Activated CD4-positive, alpha-beta T cell treated with anti-CD3 and anti-CD28 coated beads for 48 hours (primary cell): ENCODE measurements at places on chromosomes 4 and X.
A peak's percentile ranks its signal among the peaks of the same experiment; 100 is the strongest.

DNA sequence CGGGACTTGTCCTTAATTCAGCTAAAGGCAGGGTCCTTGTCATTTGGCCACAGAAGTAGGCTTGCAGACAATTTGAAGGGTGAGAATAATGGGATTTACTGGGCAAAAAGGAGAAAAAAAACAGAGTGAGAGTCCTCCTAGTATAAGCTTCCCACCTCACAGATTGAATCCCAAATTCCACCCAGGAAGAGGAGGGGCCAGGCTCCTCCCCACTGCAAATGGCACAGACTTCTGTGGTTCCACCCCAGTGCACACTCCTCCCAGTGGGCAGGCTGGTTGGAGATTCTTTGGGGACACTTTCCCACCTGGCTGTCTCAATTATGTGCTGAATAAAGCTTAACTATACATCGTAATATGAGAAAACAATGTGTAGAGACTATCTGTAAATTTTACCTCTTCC lies 31.6 kb downstream of the MEPE start:
- DNase-seq: no peak

DNA sequence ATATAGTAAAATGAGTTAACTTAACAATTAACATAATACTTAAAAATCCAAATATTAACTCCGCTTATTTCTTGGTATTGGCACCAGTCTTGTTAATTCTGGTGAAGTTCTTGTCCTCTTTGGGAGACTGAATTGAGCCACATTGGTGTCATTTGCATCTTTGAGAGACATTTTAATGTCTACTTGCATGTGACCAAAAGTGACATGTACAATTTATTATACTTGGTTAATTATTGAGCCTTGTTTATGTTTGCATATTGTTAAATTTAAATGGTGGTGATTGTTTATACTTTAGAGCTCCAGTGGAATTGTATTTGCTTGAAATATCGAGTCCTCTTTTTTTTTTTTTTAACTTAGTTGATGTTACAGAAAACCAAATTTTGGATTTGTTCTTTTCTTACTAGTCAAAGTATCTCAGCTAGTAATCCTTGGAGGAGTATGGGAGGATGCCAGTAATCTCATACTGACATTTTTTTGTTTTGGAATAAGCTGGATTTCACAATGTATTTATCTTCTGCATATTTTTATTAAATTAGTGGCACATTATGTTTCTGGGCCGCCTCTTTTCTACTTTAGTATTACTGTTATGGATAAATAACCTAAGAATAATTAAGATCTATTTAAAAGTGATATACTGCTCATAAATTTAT lies 3.9 kb downstream of the SPCS3 start:
- no peak for DNase-seq

GRCh38 chr4:81492606-81493230 lies 21.0 kb upstream of the RASGEF1B start:
- DNase-seq: no peak

GRCh38 chr4:93184053-93184452 lies 644.5 kb upstream of the ATOH1 start:
- no peak for DNase-seq

- DNase-seq: no peak
Measured at GRCh38 chrX:10387011-10387410, 230.2 kb downstream of the CLCN4 start.

- no peak for DNase-seq
Measured at GRCh38 chr4:169234137-169234855, 36.5 kb downstream of the SH3RF1 start.

DNA sequence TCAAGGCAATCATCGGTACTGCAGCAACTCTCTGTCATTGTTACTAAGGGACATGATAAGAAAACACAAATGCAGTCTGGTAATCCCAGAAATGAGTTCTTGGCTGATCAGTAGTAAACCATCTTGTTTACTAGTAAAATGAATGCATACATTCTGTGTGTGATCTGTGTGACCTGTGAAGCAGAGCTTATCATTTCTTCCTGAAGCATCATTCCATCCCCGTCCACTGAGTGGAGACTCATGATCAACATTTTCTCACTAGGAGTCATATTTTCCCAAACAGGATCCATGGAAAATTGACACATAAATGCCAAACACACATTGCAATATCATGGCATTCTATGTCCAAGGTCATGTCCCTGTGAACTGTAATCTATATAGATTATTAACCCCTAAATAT lies 226.1 kb downstream of the ANKRD50 start:
- DNase-seq: no peak

DNA sequence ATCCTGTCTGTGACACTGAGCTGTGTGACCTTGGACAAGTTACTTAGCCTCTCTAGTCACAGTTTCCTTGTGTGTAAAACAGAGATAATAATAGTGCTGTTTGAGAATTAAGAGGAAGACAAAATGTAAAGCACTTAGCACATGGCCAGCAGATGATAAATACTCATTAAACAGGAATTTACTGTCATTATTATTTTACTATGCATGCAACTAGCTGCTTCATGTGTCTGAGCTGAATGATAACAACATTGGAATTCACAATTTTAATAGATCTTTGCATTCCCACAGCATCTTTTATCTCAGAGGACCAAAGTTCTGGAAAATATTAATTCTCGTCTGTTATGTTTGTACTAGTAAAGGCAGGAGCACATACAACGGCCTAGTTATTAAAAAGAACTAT lies 79.2 kb upstream of the TET2 start:
- no peak for DNase-seq

DNA sequence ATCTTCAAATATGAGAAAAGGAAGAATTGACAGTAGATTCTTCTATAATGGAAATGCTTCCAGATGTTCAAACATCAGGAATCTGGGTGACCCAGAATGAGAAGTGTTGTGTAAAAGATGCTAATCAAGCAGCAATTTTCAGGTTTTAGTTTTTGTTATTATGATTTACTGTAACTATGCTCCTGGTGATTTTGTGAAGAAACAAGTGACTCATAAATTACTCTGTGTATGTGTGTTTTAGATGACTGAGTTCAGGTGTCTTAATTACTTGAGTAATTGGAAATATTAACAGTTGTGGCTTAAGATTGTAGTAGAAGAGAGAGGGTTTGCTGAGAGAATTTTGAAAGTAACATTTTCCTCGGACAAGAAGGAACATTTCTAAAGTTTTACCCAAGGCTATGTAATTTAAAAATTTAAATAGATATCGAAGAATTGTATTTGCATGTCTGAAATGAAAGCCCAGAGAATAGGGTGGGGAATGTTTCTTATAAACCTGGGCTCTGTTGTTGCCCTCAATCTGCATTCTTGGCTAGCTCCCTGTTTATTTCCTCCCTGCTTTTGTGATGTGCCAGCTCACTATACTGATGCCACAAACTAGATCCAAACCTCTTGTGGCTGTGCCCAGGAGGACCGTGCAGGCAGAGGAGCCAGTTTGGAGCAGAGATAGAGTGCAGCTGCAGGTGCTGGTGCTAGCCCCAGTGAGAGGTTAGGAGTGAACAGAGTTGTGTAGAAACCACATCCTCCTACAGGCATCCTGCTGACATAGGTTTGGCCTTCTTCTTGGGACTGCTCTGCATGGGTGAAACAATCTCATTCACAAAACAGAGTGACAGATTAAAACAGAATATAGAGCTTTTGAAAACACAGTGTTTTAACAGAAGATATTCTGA lies 25.4 kb upstream of the TNIP3 start:
- DNase-seq: peak; percentile 43

- DNase-seq: no peak
Measured at GRCh38 chr4:156825074-156825473, 146.5 kb downstream of the PDGFC start.

DNA sequence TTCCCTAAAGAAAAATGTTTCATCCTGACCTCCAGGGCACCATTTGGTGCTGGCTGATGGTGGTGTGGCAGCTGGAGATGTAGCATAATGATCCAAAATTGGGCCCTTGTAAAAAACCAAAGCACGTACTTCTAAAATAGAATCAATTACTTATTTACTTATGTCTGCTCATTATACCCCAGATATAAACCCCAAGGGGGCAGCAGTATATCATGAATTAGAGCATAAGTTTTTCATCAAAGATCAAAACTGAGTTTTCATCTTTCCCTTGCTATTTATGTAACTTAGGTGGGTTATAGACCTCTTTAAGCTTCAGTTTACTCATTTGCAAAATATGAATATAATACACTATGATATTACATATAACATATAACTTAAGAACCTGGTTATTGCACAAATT lies 241.1 kb downstream of the TACR3 start:
- no peak for DNase-seq

DNA sequence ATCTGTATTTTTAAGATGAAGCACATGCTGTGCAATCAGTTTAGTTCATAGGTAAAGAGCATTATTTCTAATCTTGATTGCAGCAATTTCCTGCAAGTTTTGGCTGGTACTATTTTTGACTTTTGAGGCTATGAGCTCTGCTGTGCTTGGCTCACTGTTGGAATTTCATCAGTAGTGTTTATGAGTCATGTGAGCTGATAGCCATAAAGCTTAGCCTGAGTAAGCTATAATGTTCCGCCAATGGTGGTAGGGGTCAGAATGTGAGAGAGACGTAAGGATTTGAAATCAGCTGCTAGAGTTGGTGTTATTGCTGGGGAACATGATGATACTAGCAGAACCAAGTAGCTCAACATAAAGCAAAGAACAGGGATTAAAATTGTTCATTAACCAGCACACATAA lies 590.9 kb upstream of the GNPDA2 start:
- DNase-seq: no peak

DNA sequence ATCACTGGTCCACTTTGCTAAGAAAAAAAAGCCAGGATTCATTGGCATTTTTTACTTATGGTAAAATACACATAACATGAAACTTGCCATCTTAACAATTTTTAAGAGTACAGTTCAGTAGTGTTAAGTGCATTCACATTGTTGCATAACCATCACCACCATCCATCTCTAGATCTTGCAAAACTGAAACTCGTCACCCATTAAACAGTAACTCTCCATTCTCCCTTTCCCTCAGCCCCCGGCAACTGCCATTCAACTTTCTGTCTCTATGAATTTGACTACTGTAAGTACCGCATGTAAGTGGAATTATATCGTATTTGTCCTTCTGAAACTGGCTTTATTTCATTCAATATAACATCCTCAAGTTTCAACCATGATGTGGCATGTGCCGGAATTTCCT lies 56.3 kb upstream of the LNX1 start:
- no peak for DNase-seq

DNA sequence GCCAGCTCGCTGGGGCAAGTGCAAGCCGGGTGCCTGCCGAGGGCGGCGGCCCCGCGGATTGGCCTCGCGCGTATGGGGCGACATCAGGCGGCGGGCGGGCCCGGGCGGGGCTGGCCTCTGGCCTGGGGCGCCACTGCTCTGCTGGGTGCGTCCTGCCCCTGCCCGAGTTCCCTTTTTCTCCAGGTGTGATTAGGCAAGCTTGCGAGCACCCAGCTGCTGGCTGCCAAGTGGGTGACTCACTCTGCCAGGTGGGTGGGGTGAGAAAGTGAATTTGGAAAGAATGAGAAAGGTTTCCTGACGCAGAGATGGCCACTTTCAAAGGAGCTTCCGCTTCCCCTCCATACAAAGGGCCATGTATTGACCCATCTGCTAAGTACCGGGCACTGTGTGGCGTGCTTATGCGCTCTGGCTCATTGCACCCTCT lies 32.5 kb downstream of the FGFBP1 start:
- peak; percentile 56 for DNase-seq

DNA sequence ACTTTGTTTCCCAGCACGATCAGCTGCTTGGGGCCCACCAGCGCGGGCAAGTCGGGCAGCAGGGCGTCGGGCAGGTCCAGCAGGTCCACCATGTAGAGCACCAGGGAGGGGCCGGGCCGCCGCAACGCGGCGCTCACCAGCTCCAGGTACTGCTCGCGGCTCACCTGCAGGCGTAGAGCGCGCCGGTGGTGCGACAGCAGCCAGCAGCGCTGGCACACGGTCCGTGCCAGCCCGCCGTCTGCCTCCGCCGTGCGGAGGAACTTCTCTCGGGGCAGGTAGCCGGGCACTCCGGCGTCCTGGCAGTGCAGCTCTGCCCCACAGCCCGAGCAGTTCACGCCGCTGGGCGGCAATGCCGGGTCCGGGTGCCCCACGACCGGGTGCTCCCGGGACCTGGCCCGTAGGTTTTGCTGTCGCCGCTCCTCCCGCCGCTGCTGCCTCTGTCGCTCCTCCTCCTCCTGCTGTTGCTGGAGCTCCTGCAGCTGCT lies 527 bp downstream of the NOA1 start:
- DNase-seq: peak; percentile 65

DNA sequence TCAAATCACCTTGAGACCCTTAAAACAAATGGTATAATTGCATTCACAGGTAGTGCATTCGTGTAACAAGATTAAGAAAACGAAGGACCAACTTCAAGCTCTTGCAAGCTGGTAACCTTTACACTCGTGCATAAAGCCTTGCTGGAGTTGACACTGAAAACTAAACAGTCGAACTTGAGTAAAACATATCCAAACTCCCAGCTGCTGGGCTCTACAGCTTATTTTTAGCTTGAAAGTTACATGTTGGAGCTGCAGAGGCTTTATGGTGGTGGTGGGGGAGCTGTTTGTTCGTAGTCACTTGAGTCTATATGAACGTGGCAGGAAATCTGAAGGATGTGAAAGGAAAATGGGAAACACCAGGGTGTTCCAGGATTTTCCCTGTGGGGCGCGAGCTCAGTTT lies 2.7 kb upstream of the WDR1 start:
- no peak for DNase-seq

DNA sequence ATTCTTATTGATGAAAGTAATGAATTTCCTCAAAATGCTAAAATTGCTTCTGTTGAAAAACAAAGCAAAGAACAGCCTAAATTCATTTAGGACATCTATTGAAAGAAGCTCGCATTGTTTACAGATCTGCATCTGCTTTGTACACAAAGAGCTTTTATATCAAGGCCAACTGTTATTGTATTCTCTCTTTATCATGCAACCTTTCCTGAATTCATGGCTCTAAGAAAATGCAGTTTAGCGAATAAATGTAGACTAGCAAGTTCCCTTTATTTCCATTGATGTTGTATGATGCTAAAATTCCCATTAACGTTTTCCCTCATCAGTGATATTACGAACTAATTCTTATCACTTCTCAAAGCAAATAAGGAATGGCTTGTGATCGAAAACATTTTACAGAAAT lies 446.3 kb downstream of the MID1IP1 start:
- no peak for DNase-seq

- no peak for DNase-seq
Measured at GRCh38 chrX:147570483-147570882, 341.2 kb upstream of the FMR1 start.

- no peak for DNase-seq
Measured at GRCh38 chr4:121765368-121765705, 373 bp upstream of the SMIM43 start.

GRCh38 chr4:24917076-24917856 lies 4.4 kb upstream of the CCDC149 start:
- DNase-seq: no peak

GRCh38 chr4:84502955-84503373 lies 3.9 kb upstream of the NKX6-1 start:
- no peak for DNase-seq

- DNase-seq: peak; percentile 57
Measured at GRCh38 chr4:184310171-184310567, 92.5 kb upstream of the ENPP6 start.
